Stimulated activated CD8-positive, alpha-beta memory T cell treated with anti-CD3 and anti-CD28 coated beads, Interleukin-4, amount 100 ng/mL, for 1 hour (primary cell): ENCODE measurements at places on chromosomes 16 and 17.

DNA sequence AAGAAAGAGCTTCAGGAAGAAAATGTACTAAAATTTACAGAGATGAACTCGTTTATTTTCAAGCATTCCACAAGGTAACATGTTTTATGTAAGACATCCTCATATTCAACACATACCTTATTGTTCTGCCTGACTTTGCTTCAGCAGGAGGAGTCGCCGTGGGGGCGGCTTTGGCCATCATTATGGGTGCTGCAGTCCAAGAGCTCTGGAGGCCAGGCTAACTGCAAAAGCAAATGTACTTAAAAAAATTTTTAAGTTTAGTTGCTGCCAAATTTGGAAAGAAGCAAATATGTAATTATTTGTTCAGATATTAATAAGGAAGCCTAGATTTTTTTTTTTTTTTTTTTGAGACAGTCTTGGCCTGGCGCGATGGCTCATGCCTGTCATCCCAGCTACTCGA, 4.1 kb upstream of the SPG7 start:
- no peak for DNase-seq

DNA sequence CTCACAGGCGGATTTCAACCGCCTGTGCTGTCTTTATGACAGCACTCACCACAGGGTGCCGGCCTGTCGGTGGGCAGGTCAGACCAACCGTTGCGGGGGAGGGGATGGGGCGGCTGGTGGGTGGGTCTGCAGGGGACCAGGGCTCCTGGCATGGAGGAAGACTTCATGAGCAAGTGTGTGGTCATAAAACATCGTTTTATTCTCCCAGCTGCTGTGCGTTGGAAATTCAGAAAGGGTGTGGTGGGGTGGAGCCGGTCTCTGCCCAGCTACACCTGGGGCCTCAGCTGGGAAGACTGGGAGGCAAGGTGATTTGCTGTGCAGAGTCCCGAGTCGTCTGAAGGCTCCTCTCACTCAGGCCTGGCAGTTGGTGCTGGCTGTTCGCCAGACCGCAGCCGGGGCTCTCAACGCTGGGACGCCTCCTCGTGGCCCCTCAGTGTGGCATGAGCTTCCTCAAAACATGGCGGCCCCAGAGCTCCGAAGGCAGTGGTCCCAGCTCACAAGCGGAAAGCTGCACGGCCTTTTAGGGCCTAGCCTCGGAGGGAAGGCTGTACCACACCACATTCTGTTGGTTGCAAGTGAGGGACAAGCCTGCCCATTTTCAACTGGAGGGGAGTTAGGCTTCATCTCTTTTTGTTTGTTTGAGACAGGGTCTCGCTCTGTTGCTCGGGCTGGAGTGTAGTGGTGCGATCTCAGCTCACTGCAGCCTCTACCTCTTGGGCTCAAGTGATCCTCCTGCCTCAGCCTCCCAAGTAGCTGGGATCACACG, 45.8 kb upstream of the GSE1 start:
- no peak for DNase-seq

DNA sequence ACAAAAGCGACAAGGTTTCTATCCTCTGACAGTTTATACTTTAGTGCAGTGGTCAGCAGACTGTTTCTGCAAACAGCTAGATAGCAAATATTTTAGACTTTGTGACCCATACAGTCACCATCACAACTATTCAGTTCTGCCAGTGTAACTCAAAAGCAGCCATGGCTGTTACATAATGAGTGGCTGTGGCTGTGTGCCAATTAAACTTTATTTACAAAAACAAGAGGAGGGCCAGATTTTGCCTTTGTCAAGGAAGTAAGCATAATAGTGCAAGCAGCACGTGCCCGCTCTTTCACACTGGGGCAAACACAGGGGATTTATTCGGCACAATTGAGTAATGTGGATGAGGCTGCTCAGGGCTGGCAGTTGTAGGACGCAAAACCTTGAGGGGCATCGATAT, 551.5 kb downstream of the MAF start:
- DNase-seq, result no peak

DNA sequence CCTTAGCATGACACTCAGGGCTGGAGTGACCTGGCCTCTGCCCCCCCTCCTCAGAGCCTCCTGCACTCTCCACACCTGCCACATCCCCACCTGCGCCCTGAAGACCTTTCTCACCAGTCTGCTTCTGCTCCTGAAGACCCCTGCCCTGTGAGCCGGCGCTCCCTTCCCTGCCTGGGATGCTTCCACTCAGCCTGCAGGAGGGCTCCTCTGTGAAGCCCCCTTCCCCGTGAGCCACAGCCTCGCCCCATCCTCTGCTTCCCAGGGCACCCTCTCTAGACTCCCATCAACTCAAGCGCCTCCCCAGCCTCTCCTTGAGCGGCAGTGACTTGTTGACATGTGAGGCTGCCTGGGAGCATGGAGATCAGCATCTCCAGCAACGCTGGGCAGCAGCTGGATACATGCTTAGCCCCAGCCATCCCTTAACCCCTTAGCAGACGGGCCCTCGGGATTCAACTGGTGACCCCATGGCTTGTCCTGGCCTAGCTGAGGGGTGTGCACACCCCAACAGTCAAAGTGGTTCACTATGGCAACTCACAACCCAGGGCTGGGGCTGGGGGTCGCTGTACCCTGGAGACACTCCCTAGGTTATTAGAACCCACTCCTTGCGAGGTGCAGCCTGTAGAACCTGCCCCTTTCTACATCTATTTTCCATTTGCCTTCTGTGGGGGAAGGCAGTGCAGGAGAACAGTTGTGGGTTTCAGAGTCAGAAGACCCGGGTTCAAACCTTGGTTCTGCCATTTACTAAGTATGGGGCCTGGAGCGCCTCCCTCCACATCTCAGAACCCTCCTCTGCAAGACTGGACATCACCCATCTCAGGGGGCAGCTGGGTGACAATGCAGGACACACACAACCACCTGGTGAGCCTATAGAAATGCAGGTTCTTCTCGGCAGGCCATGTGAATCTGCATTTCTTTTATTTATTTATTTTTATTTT, 21.5 kb downstream of the TMEM235 start:
- no peak for DNase-seq

- no peak for DNase-seq
Observed at GRCh38 chr17:74780443-74781238, 4.5 kb upstream of the NAT9 start.

- DNase-seq, result no peak
Observed at GRCh38 chr17:9389111-9389527, 186.5 kb downstream of the STX8 start.

- DNase-seq, result no peak
Observed at GRCh38 chr17:9158544-9159452, 137.5 kb downstream of the NTN1 start.

- no peak for DNase-seq
Observed at GRCh38 chr17:2183346-2183745, 120.2 kb downstream of the SMG6 start.

DNA sequence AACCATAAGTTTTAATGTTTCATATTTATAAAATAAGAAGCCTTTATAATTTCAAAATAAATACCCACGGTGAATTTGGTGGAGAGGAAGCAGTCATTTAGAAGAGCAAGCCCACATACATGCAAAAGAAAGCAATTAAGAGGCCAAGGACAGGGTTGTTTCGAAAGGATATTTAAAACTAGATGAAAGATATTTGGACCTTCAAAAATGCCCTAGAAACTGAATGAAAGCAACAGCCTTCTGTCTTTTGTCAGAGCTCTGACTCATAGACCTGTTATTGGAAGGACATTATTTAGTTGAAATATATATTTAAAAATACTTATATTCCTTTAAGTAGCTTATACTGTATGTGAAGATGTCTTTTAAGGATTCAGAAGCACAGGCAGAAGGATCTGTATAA, 8.6 kb upstream of the METTL9 start:
- DNase-seq, result no peak

DNA sequence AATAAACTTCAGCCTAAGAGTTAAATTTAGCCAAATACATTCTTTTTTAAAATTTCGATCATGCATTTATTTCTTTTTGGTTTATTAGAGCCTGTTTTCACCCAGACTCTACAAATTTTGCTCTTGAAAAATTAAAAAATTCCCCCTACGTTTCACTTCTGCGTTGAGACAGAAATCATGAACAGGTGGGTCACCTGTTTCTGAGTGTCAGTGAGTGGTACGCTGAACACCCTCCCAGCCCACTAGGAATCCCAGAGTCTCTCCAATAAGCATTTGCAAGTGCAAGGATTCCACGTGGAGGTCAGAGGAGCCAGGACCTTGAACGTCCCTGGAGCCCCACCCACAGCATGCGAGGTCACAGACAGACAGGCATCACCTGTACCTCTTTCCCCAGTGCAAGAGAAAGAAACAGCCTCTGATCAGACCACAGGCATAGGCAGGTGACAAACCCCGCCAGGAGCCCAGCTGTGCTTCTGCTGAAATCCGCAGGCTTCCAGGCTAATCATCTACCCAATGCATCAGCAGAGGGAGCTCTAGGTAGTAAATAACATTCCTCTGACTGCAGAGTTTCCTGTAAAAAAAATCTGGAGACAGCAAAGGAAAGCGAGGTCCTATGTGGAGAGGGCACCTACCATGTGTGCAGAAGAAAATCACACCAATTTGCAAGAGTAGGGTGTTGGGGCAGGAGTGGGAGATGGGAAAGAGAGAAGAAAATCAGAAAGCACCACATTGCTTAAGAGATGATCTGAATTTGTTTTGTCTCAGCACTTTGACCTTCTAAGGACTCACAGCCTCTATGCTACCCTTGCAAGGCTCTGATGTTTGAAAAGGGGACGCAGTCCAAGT, 5.9 kb upstream of the XYLT1 start:
- DNase-seq, result no peak

DNA sequence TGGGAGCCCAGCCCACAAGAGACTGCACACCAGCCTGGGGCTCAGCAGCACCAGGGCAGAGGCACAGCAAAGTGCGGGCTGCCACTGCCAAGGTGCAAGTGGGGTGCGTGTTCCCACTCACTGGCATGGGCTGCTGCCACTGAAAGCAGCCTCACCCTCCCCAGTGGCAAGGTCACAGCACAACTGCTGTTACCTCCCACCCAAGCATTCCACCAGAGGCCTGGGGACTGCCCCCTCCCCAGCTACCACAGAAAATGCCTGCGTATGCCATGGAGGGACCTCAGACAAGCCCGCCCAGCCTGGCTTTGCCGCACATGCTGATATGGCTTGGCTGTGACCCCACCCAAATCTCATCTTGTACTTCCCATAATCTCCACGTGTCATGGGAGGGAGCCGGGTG, 33.1 kb downstream of the MEAK7 start:
- no peak for DNase-seq

DNA sequence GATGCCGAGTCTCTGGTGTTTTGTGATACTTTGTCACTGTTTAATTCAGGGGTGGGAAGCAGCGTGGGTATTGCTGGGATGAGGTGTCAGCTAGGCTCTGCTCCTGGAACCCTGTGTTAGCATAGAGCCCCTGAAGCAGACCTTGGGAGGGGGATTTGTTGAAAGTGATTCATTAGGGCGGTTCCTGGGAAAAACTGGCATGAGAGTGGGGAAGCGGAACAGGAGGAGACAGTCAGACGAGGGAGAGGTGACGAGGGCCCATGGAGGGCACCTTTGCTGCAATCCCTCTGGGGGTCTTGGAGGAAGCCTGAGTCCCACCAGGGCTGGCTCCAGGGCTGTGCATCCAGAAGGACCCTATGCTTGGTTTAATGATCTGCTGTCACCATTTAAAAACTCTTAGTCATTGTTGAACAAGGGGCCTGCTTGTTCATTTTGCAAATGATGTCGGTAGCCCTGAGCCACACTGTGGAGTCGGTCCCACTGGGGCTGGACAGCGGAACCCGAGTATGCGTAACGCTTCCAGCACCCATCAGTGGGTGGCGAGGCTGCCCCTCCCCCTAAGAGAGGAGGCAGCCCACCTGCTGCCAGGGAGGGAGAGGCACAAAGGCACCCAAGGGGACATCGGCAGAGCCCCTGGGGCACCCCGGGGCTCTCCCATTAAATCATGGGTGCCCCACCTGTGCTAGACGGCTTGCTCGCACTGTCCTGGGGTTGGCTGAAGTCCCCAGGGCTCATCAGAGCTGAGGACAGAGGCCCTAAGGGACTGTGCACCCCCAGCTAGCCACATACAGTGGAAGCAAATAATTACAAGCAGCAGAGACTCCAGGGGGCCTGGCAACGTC, 35.4 kb downstream of the WFDC1 start:
- no peak for DNase-seq

- no peak for DNase-seq
Observed at GRCh38 chr17:80968602-80969029, 23.0 kb upstream of the CHMP6 start.

DNA sequence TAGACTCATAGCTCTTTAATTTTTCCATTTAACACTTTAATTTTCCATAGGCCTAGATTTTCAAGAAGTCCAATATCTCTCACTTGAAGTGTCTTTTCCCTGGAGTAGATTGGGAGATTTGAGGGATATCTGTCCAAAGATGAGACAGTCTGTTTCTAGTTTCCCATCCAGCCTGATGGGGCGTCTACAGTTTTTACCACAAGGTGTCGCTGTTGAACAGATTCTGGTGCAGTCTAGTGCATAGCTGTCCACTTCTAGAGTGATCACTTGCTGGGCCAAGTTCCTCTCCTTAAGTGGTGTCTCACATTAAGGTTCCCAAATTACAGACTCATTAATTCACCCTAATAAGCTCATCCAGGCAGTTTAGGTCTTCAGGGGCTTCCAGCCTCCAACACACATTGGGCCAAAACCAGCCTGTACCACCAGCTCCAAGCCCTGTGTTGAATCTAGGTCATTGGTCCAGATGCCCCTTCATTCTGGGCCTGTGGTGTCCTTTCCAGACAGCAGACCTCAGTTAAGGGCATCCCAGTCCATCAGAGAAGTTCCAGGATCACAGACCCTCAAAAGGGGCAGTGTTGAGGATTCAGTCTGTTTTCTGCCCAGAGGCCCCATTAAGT, 9.4 kb downstream of the SNX20 start:
- DNase-seq, result no peak

GRCh38 chr17:62164747-62165722, 100.0 kb upstream of the MED13 start:
- DNase-seq, result no peak

GRCh38 chr17:40937384-40937819, at the start of gene KRT23:
Gene KRT23 (minus strand): TSS chr17:40937646. CDS start chr17:40936603, 1,043 bp downstream.
- no peak for DNase-seq

GRCh38 chr16:85395913-85396878, 216.9 kb upstream of the GSE1 start:
- no peak for DNase-seq

GRCh38 chr16:3762107-3762750, 44.9 kb upstream of the TRAP1 start:
- DNase-seq, result no peak

DNA sequence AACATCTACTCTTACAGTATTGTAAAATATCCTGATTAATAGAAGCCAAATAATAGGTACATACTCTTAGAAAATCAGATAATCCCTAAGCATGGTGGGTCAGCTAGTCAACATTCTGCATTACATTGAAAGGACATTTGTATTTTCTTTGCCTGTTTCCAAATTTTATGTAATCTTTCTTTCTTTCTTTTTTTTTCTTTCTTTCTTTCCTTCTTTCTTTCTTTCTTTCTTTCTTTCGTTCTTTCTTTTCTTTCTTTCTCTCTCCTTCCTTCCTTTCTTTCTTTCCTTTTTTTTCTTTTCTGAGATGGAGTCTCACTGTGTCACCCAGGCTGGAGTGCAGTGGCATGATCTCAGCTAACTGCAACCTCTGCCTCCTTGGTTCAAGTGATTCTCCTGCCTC, 18.9 kb downstream of the ITGB3 start:
- no peak for DNase-seq
